Activated CD8-positive, alpha-beta T cell treated with anti-CD3 and anti-CD28 coated beads for 36 hours (primary cell): ENCODE measurements at places on chromosomes 3 and 15.

- peaks cover 3% of the 10 kb centered on the region for H3K4me1 ChIP-seq
- DNase-seq, result no peak
- no peak overlapping the region for H3K4me3 ChIP-seq
- no peak overlapping the region for H3K27ac ChIP-seq
- no peaks in the 10 kb centered on the region for H3K36me3 ChIP-seq
Measured at GRCh38 chr3:158792709-158793108, 9.1 kb upstream of the MFSD1 start.

GRCh38 chr15:101203029-101203573 lies 48.7 kb downstream of the CHSY1 start:
- peak overlapping the region; percentile 97 for H3K27ac ChIP-seq
- no peaks in the 10 kb centered on the region for H3K27me3 ChIP-seq
- peaks cover 57% of the 10 kb centered on the region for H3K36me3 ChIP-seq
- H3K4me3 ChIP-seq, result peak overlapping the region; percentile 22

GRCh38 chr15:73700041-73700842 lies 16.1 kb downstream of the CD276 start:
- DNase-seq, result peak; percentile 89
- H3K27ac ChIP-seq, result no peak overlapping the region
- H3K4me3 ChIP-seq, result no peak overlapping the region
- peaks cover 19% of the 10 kb centered on the region for H3K4me1 ChIP-seq
- H3K27me3 ChIP-seq, result peaks cover 38% of the 10 kb centered on the region

DNA sequence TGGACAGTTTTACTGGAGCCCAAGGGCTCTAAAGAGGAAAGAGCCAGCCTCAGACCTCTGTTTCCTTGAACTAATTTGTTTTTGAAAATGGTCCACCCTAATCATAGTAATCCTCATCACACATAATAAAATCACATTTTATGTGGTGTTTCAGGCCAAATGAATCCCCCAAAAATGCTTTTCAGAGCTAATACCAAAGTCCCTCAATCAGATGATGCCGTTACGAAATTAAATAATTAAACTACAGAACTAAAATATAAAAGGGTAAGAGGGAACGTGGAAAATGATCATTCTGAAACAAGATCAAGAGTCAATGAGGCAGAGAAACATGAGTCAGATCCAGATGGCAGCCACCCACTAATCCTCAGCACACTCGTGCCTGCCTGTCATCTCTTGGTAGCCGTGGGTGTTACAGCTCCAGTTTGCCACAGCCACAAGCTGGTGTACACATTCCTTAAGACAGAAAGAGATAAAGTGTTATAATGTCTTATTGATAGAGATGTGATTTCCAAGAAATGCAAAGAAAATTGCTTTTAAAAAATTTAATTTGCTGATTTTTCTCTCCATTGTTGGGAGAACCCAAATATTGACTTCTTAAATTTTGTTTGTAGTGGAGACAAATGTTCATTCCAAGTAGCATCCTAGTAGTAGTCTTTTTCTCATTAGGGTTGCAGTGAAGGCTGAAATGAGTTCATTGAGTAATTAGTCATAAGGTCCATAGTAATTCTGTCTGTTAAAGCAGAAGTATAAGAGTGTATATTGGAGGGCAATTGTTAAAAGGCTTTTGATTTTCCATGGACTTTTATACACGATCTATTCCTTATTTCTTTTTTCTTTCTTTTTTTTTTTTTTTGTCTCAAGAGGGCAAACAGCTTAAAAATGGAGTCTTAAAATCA lies 104.2 kb downstream of the AGBL1 start:
- no peak overlapping the region for H3K4me3 ChIP-seq
- peak; percentile 42 for DNase-seq
- no peak overlapping the region for H3K27ac ChIP-seq

- no peaks in the 10 kb centered on the region for H3K4me1 ChIP-seq
- no peak overlapping the region for H3K27ac ChIP-seq
Measured at GRCh38 chr3:113255854-113256615, 44.7 kb downstream of the BOC start.

DNA sequence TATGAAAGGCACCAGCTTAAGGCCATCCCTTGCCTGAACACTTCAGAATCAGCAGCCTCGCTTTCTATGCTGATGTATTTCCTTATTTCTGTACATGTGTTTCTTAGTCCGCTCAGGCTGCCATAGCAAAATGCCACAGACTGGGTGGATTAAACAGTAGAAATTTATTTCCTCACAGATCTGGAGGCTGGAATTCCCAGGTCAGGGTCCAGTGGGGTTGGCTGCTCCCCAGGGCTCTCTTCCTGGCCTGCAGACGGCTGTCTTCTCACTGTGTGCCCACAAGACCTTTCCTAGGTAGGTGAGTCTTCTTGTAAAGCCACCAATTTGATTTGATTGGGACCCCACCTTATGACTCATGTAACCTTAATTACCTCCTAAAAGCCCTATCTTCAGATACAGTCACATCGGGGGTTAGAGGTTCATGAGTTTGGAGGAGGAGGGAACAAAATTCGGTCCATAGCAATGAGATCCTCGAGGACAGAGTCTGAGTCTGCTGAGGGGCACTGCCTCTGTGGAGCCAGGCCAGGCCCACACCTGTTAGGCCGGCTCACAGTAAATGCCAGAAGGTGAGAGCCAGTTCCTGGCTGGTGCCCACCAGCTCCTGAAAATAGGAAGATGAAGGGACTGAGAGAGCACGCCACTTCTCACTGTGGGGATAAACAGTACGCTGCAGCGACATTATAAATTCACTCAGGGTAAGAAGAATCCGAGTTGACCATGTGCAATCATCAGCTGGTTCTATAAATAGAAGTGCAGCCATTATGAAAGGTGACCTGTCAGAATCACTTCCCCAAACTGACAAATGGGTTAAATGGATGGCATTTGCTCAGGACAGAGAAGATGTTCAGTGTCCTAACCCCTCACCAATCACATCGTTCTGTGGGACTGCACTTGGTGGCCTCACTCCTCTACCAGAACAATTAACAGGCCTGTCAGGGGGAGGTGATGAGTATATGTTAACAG lies 41.1 kb downstream of the CTXND1 start:
- no peaks in the 10 kb centered on the region for H3K36me3 ChIP-seq
- no peak for DNase-seq
- no peak overlapping the region for H3K4me3 ChIP-seq
- H3K4me1 ChIP-seq, result no peaks in the 10 kb centered on the region

GRCh38 chr15:64158363-64159134 lies 4.3 kb downstream of the PPIB start:
- no peak overlapping the region for H3K4me3 ChIP-seq
- H3K27me3 ChIP-seq, result no peaks in the 10 kb centered on the region
- H3K27ac ChIP-seq, result peak overlapping the region; percentile 52
- H3K36me3 ChIP-seq, result peaks cover 42% of the 10 kb centered on the region
- H3K4me1 ChIP-seq, result peaks cover 26% of the 10 kb centered on the region
- no peak for DNase-seq

- no peaks in the 10 kb centered on the region for H3K27me3 ChIP-seq
- peak; percentile 44 for DNase-seq
- H3K4me1 ChIP-seq, result peaks cover 34% of the 10 kb centered on the region
Measured at GRCh38 chr15:60733196-60733595, 254.3 kb upstream of the ICE2 start.

DNA sequence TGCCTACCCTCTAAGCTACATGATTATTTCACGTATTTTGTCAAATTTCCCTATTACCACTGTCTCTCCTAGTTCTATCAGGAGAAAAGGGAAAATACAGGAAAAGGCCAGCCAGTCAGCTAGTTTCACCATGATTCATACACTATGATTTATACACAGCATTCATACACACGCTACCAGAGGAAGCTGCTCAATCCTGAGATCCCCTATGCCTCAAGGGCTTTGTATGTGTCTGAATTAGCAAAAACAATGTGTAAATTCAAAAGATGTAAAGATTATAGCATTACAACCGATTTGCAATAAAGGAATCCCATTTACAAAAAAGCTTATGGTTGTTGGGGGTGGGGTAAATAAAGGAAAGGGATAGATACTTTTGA lies 3.1 kb upstream of the ACKR4 start:
- no peak overlapping the region for H3K4me3 ChIP-seq
- DNase-seq, result no peak
- H3K4me1 ChIP-seq, result peaks cover 5% of the 10 kb centered on the region
- H3K27me3 ChIP-seq, result no peaks in the 10 kb centered on the region

DNA sequence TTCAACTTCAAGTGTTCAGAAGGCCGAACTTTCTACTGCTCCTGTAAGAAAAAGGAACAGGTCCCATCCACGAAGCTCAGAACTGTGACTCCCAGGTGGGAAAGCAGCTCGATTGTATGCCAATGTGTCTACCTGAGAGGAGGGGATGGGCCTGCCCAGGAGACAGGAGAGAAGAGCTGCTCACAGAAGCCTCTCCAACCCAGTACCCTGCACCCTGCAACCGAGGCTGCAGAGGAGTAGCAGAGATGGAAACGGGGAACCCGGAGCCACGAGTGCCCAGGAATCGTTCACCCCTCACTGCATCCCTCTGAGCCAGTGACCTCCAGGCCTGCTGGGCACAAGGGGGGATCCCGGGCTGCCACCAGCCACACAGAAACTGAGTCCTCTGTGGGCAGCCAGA lies 86.5 kb upstream of the PRR23E start:
- no peaks in the 10 kb centered on the region for H3K27me3 ChIP-seq
- DNase-seq, result no peak
- H3K4me3 ChIP-seq, result no peak overlapping the region
- no peaks in the 10 kb centered on the region for H3K36me3 ChIP-seq
- no peak overlapping the region for H3K27ac ChIP-seq
